ENCODE measurements at places on chromosomes 1 and 21.

- DNase-seq: no peak
Measured at GRCh38 chr1:37513795-37514349, 694 bp downstream of the MEAF6 start.

DNA sequence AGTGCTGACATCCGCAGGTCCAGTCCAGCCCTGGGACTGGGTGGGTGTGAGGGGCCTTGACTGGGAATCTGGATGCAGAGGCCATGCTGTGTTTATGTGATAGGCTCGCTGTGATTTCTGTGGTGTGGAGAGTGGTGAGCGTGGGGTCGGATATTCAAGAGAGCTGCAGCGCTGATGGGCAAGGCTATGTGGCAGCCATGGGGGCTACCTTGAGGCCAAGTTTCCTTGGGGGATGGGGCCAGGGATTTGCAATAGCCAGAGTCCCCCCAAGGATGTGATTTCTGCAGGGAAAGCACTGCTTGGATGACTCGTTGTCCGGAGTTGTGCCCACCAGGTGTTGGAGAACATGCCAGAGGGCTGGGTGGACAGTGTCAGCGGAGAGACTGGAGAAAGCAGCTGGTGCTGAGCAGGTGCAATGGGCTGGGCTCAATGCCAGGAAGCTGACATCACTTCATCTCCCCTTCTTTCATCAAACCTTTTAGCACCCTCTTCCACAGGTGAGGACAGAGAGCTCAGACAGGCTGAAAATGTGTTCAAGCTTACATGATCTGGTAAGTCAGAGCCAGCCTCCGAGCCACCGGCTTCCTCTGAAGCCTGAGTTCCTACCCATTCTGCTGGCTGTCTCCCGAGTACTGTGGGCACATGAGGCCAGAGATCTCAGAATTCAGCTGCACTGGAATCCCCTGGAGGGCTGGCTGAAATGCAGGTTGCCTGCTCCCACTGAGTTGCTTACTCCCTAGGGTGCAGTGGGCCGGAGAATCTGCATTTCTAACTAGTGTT is 132.9 kb downstream of the RHOU start:
- peak; percentile 3 for DNase-seq

GRCh38 chr1:99548943-99549605 is 96.8 kb upstream of the PALMD start:
- peak; percentile 61 for DNase-seq

DNA sequence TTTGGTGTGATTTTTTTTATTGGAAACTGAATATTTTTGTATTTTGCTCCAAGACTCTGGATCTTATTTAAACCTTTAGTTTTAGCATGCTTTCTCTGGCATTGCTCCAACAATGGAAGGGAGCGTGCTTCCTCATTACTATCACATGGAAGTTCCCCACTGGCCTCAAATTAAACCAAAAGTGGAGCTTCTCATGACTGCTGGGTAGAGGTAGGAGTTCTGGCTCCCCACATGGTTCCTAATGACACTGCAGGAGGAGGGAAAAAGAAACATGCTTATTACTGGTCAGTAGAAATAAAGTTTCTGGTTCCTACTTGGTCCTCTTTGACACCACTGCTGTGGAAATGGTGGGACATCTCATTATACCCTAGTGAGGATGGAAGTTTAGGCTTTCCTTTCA is 310.5 kb downstream of the PTGER3 start:
- no peak for DNase-seq

DNA sequence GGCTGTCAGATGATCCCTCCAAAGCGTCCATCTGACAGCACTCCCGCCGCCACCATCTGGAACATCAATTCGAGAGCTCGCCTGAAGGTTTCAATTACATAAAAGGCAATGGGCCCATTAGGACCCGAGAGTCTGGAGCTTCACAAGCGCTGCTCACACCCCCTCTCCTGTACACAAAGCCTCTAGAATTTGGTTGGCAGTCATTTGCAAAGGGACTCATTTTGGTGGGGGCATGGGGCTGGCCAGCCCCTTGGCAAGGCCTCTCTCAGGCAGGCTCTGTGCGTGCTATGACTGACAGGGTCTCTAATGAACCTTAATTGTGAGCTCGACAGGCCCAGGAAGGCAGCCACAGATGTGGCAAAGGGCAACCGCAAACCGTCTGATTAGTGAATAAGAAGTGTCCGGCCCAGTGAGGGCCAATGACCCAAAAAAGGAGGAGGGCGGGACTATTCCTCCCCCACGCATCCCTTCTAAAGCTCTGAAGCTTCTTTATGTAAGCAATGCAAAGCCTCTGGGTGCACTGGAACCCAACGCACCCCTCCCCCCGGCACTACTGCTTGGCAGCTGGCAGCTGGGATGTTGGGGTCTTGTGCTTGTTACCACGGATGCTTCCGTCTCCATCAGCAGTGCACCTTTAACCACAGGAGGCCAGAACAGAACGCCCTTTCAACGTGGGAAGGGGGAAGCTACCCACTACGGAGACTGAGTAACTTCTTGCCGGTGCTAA is 79.4 kb downstream of the CAPZB start:
- DNase-seq: peak; percentile 94

All from DMS 273 treated with DMSO at 0.1 percent for 48 hours (cell line).